Neural crest cell (in vitro differentiated cells): ENCODE measurements at places on chromosomes 5 and 9. TPM values are rescaled to one million over a fixed set of nuclear protein-coding genes. Genes with fewer than 3 reads are reported as not detected.

GRCh38 chr5:63085561-63085960 is 506.9 kb downstream of the LRRC70 start:
- H3K4me3 ChIP-seq: no peak overlapping the region
- H3K4me1 ChIP-seq: peaks cover 8% of the 10 kb centered on the region
- H3K27ac ChIP-seq: peak overlapping the region; percentile 9
- H3K36me3 ChIP-seq: no peaks in the 10 kb centered on the region

The SPATA6L gene
- 0.44 and 1.3 TPM in 2 replicates for total RNA-seq

DNA sequence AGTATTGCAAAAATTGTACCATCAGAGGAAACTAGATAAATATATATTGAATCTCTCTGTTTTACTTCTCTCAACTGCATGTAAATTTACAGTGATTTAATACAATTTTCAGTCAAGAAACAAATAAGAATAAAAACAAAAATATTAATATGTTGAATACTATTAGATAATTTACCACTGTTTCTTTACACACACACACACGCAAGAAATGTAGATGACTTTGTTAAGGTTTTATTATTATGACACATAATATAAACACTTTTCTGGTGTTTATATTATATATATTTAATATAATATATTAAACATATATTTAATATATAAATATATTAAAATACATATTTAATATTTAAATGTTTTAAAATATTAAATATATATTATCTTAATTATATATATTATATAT is 814.3 kb upstream of the CDH10 start:
- no peaks in the 10 kb centered on the region for H3K4me1 ChIP-seq
- H3K27ac ChIP-seq: no peak overlapping the region
- no peak overlapping the region for H3K4me3 ChIP-seq
- H3K27me3 ChIP-seq: no peaks in the 10 kb centered on the region

The IL33 gene
- total RNA-seq: not detected in 2 replicates

DNA sequence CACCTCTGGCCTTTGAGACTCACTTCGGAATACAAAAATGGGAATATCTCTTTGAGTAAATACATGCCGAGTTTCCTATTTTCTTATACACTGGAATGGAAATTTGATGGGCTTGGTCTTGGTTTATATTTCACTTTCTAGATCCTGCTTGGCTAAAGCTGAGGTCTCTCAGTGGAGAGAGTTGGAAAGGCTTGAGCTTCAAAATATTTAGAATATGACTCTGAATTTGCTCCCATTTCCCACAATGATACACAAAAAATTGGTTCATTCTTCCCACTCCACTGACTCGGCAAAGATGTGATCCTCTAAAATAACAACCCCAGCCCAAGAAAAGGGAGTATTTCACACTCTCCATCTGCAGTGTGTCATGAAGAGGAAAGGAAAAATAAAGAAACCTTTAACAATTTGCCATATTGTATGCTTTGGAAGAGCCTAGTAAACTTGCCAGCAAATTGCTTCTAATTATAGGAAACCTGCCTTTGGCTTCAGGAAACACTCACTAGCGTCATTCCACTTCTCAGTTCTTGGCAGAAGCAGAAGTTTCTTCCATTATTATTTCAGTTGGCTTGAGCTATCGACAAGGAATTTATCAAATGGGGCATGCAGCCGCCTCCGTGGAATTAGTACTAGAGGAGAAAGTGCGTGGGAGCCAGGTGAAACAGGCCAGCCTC is 302.9 kb downstream of the NSG2 start:
- H3K27me3 ChIP-seq: peaks cover 38% of the 10 kb centered on the region
- no peak overlapping the region for H3K27ac ChIP-seq
- no peak overlapping the region for H3K4me3 ChIP-seq
- H3K4me1 ChIP-seq: no peaks in the 10 kb centered on the region

The NSMF gene
- 64.4 and 65.3 TPM in 2 replicates for total RNA-seq

DNA sequence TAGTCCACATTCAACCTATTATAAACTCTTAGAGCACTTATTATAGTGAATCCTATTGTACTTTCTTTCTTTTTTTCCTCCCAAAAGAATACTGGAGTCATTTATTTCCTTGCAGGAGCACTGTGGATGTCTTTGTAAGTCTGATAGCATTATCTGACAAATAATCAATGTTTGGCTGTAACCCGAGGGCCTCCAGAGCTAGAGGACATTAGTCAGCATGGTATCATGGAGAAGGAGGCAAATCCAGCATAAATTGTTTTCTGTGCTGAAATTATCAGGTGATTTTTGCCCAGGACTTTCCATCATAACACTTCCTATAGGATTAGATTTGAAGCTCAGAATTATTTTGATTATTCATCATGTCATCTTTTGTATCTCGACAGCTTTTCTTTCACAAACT is 551.0 kb downstream of the ZNF608 start:
- H3K4me3 ChIP-seq: peak overlapping the region; percentile 24
- no peaks in the 10 kb centered on the region for H3K27me3 ChIP-seq
- peaks cover 90% of the 10 kb centered on the region for H3K4me1 ChIP-seq
- no peaks in the 10 kb centered on the region for H3K36me3 ChIP-seq
- DNase-seq: no peak

GRCh38 chr5:135526924-135527323 is 8.8 kb downstream of the NEUROG1 start:
- H3K4me3 ChIP-seq: no peak overlapping the region
- H3K4me1 ChIP-seq: no peaks in the 10 kb centered on the region
- H3K27ac ChIP-seq: no peak overlapping the region
- peaks cover 11% of the 10 kb centered on the region for H3K36me3 ChIP-seq
- no peak for DNase-seq

DNA sequence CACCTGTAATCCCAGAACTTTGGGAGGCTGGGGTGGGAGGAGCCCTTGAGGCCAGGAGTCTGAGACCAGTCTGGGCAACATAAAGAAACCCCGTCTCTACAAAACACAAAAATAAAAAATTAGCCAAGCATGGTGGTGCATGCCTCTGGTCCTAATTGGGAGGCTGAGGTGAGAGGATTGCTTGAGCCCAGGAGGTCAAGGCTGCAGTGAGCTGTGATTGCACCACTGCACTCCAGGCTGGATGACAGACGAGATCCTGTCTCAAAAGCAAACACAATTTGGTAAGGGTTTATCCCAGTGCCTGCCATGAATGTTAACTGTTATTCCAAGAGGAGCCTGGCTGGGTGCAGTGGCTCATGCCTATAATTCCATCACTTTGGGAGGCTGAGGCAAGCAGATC is 71.1 kb downstream of the LHX2 start:
- no peak overlapping the region for H3K4me3 ChIP-seq
- no peaks in the 10 kb centered on the region for H3K4me1 ChIP-seq
- no peak for DNase-seq
- H3K36me3 ChIP-seq: no peaks in the 10 kb centered on the region
